ENCODE measurements at places on chromosomes 12 and 14.

- DNase-seq, result no peak
These were observed 344.6 kb downstream of the C12orf75 start for GRCh38 chr12:105674871-105675699.

GRCh38 chr14:101201535-101202151 lies 298.1 kb upstream of the RTL1 start:
- DNase-seq, result no peak

- no peak for DNase-seq
These were observed 62.0 kb upstream of the PNMA1 start for GRCh38 chr14:73776194-73776537.

DNA sequence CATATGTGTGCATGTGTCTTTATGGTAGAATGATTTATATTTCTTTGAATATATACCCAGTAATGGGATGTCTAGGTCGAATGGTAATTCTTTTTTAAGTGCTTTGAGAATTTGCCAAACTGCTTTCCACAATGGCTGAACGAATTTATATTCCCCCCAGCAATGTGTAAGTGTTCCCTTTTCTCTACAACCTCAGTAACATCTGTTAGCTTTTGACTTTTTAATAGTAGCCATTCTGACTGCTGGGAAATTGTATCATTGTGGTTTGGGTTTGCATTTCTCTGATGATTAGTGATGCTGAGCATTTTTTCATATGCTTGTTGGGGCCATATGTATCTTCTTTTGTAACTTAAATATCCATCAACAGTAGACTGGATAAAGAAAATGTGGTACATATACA lies 9.4 kb downstream of the OR6C68 start:
- DNase-seq, result no peak

DNA sequence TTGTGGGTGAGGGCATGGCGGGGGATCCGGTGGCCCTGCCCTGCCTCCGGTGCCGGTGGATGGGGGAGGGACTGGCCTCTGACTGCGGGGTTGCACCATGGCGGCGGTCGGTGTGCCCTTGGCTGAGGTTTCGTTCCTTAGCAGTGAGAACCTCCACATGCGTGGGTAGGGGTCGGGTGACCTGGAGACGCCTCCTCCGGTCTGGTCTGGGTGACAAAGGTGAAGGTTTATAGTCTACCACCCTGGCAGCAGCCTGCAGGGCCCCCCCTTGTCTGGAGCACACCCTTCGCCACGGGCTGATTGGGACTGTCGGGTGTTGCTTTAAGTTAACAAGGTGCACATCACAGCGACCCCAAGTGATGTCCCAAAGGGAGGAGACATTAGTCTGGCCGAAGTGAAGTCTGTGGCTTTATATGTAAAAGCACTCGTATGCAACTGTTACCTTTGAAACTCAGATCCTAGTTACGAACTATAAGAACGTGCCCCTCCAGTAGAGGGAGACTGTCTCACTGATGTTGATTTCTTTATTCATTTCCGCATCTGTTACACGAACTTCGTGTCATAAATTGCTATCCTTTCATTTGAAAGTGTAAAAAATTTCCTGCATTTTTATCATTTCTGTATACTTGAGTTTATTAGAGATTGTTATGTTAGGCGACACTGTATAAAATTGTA lies 74.4 kb downstream of the WDR20 start:
- no peak for DNase-seq

DNA sequence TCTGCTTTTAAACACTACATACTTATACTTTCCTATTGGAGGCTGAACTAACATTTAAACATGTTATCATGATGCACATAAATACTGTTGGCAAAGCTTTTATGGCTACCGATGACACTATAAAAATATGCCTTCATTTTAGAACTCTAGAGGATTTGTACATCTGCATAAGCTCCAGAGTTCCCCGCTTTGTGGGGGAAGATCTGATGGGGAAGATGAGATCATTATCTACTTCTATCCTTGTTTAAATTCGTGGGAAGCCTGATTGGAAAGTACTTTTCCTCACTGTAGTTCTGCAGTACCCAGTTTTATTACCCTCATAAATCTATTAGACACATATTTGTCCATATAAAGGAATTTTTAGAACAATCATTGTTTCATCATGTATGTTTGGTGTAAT lies 299.6 kb upstream of the ATP2B1 start:
- no peak for DNase-seq

DNA sequence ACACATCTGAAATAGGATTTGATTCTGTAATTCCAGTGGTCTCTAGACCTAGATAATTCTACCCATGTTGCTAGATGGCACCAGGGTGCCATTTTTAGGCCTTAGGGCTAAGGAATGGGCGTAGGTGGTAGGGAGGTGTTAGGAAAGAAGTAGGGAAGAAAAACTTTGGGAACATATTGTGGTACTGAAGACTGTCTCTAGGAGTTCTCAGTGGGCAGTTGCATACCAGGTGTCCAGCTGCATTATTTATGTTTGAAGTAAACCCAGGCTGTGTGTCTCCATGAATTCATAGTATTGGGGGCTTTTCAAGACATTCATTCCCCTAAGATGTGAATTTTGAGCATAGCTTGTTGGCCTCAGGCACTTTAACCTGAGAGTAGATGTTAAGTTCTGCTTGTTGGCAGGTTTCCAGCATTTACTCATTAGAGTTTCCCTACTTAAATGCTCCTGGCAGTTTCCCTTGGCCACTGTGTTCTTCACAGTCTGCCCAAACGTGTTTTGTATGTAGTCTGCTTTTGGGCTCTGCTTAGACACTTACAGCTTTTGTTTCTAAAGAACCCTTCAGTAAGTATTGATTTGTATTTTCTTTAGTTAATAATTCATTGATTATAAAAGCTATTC lies 31.5 kb upstream of the CCT2 start:
- DNase-seq, result no peak

DNA sequence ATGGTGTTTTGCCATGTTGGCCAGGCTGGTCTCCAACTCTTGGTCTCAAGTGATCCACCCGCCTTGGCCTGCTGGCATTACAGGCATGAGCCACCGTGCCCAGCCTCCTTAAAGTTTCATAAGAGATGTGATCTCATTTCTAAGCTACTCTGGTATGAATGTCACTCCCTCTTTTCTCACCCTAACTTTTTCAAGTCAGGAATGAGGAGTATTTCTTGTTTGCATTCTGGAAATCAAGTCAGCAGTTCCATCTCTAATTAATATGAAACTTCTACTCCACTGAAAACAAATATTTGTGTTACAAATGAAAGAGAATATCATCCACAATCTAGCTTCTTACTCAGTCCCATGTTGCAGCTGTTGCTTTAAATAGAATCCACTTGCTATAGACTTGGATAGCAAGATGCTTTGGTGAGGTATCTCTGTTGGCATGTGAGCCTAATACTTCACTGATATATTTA lies 61.3 kb downstream of the ARF6 start:
- no peak for DNase-seq

DNA sequence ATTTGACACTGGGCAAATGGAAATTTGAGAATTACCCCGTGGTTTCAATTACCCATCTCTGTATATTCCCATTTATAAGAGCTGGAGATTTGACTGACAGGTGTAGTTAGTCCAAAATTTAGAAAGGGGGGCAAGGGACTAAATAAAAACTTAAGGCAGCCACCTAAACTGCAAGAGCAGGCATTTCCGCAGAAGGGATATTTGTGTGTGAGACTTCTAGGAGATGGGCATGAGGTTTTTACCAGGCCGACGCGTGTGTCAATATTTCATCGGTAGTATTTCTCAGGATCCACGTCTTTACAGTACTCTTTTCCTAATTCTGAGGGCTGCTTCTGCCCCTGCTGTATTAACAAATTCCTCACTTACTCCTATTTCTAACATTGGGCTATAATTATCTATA lies 1.4 kb downstream of the FAR2 start:
- no peak for DNase-seq

DNA sequence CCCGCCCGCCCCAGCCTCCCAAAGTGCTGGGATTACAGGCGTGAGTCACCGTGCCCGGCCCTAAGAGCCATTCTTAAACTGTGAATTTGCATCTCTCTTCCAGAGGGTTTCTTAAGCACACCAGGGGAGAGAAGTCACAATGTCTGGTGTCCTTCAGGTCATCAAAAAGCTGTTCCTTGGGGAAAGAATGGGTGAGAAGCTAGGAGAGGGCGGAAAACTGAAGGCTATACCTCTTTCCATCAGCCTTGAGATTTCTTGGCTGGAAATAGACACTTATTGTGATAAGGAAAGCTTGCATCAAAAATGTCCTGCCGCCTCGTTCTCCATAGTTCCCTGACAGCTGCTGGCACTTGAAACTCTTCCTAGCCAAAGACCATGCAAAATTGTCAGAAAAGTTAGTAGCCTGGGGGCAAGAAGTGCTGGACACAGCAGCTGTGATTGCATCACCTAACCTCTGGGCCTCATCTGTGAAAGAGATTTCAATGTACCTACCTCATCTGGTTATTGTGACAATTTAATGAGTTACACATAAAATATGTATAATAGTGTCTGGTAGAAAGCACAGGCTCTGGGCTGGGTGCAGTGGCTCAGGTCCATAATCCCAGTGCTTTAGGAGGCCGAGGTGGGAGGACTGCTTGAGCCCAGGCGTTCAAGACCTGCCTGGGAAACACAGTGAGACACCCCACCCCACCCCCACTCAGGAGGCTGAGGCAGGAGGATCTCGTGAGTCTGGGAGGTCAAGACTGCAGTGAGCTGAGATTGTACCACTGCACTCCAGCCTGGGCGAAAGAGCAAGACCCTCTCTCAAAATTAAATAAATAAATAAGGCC lies 9.7 kb upstream of the UBC start:
- no peak for DNase-seq

GRCh38 chr12:26736563-26737486 lies 96.2 kb downstream of the ITPR2 start:
- no peak for DNase-seq

DNA sequence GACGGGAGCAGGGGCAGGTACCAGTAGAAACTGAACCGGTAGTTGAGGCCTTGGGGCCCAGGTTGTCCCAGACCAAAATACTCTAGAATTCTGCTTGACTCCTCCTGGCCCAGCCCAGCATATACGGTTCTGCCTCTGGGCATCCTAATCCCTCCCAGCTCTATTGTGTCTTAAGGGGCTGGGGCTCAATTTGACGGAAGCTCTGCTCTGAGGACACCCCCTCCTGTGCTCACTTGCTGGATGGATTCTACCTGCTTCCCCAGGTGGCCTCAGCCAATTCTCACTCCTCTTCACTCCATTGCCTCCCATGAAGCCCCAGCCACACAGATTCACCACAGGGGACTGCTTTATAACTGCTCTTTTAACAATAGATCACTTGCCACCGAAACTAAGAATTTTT lies 219.5 kb upstream of the FKBP4 start:
- no peak for DNase-seq

DNA sequence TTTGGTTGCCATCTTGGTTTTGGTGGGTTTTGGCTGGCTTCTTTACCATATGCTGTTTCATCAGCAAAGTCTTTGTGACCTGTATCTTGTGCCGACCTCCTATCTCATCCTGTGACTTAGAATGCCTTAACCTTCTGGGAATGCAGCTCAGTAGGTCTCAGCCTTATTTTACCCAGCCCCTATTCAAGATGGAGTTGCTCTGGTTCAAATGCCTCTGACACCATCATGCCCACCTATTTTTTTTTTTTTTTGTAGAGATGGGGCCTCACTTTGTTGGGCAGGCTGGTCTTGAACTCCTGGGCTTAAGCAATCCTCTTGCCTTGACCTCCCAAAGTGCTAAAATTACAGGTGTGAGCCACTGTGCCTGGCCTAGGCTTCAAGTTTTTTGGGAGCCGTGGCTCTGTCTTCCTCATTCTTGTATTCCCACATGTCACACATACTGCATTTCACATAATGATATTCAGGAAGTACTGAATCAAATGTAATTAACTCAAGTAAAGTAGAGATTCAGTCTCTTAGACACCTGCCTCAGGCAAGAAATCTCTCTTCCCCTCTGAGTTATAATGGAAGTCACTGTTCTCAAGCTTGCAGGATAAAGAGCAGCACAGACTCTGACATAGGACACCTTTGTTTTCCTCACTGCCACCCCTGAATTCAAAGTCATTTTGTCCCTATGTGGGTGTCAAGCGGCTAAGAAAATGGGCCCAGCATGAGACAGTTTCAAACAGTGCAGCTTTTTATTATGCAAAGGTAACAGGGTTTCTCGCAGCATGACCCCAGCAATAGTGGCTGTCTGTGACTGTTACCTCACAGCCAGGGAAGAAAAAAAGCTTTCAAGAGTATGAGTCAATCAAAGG lies 159.0 kb downstream of the PTPN11 start:
- no peak for DNase-seq

DNA sequence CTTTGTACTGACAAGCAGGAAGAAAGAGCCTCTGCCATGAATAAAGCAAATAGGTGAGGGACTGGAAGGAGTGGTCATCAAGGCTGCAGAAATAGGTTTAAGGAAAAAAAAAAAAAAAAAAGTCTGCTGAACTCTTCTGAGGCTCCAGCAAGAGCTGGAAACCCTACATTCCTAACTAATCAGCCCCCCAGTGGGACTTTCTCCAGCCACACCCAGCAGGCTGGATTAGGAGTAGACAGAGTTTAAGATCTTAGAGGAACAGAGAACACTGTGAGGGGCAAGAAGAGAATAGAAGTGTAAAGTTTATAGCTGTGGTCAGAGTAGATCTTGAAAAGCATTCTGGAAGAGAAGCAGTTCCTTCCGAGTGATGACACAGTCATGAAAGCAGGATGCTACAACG lies 66.4 kb downstream of the ATXN2 start:
- no peak for DNase-seq

GRCh38 chr12:27107986-27108385 lies 25.6 kb upstream of the C12orf71 start:
- no peak for DNase-seq

DNA sequence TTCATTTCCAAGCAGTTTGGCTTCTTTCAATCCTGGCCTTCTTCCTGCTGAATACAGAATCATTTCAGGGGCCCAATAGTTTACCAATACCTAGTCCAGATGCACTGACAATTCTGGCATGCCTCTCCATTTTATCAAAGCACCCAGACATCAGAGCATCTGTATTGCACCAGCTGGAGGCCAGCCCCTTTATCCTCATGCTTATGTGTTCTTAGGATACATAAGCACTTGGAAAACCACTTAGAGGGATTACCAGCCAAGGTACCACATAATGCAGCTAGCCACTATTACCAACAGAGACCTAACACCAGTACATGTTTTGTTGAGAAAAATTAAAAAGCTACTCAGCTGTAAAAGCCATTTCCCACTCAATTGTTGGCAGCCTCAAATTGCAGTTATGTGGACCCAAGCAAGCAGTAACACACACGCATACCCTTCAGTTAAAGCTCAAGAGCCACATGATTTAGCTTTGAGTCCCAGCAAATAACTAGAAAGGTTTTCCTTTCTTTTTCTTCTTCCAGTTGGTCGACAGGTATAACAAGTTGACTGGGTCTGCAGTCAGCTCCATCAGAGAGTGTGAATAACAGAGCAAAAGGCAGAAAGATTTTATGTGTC lies 263.8 kb downstream of the DIO2 start:
- no peak for DNase-seq

DNA sequence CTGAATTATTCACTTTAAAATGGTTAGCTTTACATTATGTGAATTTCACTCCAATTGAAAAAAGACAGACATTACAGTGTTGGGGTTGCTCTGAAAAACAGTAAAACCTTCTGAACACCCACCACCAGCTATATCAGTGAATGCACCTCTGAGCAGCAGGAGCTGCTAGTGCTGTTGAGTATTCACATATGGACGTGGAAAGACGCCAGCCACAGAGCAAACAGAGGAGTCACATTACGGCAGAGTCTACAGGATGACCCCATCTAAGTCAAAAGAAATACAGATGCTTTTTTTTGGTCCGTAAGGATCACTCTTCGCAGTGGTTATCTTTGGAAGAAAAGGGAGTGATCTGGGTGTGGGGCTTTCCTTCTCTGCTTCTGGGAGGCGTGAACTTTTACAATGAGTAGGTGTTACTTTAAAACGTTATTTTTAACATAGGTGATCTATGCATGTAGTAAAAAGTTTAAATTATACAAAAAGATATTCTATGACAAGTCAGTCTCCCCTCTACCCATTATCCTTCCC lies 4.5 kb downstream of the HVCN1 start:
- DNase-seq, result no peak
